SK-N-SH (cell line): ENCODE measurements at places on chromosomes 7 and 10.
A peak's percentile ranks its signal among the peaks of the same experiment; 100 is the strongest.

DNA sequence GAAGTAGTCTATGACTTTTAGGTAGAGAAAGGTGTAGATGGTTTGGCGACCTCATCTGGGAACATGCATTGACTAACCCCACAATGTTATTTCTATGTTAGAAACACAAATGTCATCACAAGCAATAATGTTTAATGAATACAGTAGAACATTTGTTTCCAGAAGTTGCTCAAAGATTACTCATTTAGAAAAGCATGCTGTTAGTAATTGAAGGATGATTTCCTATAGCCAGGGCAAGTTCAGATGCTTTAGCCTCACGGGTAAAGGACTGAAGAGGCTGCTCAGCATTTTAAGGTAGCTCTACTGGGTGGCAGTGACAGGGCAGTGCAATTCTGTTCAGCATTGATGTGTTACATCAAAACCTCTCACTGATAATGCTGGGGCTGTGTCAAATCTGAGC is 199.3 kb upstream of the FZD1 start:
- no peak for DNase-seq

DNA sequence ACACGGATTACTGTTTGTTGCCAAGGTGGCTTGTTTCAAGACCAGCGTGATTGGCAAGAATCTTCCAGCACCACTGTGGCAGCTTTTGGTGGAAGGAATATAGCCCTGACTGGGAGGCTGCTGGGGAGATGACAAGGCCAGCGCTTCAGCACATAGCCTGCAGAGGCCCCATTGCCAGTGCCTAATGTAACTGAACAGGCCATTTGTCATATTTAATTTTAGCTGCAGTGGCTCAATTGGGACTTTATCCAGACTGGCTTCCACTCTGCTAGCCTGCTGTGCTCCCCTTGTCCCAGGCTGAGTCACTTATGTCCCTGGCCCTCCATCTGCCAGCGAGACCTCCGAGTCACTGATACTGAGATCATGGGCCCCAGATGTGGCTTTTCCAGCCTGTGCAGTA is 483.1 kb downstream of the GALNT17 start:
- DNase-seq: no peak

- DNase-seq: no peak
These were observed 47.3 kb downstream of the CDCA7L start for GRCh38 chr7:21898265-21898930.

DNA sequence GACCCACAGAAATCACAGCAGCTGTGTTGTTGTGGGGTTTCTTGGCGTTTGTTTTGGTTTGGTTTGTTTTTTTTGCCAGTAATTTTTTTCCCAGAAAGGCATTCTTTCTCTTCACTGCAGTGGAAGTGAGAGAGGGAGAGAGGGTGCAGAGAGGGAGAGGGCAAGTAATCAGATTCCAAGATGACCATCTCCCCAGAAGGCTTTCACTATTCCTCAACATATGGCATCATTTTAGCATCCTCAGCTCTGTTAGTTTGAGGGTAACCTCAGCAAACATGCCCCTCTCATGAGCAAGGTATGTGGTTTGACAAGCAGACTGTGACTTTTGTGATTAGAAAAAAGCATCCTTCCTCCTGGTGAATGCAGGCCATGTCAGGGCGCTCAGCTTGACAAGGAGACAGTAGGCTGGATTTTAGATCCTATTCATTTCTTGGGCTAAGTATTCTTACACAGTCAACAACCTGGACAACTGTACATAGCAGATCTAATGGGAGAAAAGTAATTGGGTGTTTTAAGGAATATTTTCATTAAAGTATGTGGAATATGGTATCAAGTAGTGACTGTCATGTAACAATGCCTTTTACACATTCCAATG is 86.3 kb upstream of the PIK3CG start:
- DNase-seq: no peak

GRCh38 chr10:32054094-32054493 is 2.1 kb downstream of the KIF5B start:
- DNase-seq: no peak

- DNase-seq: no peak
These were observed 33.4 kb downstream of the CDCA7L start for GRCh38 chr7:21912305-21912704.

- peak; percentile 71 for DNase-seq
These were observed 8.8 kb downstream of the LIMK1 start for GRCh38 chr7:74092321-74092963.

DNA sequence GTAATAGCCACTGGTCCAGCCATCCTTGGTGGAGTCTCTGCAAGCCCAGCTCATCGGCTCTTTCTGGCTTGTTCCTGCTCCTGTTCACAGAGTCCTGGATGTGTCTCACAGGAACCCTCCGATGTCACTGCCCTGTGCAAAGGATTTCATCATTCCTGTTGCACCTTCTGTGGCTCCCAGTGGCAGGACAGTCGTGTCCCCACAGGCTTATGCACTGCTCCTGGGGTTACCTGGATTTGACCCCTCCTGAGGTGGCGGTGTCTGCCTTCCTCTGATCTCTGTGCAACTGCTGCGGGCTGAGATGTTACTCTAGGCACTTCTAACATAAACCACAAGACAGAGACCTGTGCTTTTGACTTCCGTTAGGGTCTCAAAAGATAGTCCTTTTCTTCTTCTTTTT is 30.6 kb downstream of the APBB1IP start:
- no peak for DNase-seq

DNA sequence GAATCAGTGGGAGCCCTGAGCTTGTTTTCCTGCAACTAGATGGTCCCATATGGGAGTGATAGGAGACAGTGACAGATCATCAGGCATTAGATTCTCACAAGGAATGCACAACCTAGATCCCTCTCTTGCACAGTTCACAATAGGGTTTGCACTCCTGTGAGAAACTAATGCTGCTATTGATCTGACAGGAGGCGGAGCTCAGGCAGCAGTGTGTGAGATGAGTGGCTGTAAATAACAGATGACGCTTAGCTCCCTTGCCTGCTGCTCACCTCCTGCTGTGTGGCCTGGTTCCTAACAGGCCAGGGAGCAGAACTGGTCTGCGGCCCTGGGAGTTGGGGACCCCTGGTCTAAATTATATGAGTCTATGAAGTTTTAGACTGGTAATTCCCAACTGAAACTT is 3.9 kb downstream of the MIOS start:
- no peak for DNase-seq

DNA sequence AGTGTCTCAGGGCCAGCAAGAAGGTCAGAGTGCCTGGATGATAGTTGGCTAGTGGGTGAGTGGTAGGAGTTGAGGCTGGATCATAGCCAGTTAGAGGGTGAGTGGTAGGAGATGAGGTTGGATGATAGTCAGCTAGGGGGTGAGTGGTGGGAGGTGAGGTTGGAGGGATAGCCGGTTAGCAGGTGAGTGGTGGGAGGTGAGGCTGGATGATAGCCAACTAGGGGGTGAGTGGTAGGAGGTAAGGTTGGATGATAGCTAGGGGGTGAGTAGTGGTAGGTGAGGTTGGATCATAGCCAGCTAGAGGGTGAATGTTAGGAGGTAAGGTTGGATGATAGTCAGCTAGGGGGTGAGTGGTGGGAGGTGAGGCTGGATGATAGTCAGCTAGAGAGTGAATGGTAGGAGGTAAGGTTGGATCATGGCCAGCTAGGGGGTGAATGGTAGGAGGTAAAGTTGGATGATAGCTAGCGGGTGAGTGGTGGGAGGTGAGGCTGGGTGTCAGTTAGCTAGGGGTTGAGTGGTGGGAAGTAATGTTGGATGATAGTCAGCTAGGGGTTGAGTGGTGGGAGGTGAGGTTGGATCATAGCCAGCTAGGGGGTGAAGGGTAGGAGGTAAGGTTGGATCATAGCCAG is 226.6 kb downstream of the SDK1 start:
- DNase-seq: no peak

DNA sequence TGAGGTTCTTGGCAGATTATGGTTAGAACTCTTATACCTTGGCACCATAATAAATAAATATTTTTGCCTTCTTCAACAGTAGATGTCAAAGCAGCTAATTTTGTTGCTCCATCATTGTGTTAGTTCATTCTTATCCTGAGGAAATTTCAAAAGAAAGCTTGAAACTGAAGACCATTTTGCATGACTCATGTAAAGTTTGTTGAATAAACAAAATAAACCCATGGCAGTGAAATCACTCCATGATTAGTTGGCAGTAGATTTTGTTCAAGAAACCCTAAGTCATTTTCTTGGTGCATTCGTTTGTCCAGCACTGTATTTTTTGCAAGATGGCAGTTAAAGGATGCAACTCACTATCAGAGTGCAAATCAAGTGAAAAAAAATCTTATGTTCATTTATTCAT is 91.6 kb downstream of the HECW1 start:
- no peak for DNase-seq

DNA sequence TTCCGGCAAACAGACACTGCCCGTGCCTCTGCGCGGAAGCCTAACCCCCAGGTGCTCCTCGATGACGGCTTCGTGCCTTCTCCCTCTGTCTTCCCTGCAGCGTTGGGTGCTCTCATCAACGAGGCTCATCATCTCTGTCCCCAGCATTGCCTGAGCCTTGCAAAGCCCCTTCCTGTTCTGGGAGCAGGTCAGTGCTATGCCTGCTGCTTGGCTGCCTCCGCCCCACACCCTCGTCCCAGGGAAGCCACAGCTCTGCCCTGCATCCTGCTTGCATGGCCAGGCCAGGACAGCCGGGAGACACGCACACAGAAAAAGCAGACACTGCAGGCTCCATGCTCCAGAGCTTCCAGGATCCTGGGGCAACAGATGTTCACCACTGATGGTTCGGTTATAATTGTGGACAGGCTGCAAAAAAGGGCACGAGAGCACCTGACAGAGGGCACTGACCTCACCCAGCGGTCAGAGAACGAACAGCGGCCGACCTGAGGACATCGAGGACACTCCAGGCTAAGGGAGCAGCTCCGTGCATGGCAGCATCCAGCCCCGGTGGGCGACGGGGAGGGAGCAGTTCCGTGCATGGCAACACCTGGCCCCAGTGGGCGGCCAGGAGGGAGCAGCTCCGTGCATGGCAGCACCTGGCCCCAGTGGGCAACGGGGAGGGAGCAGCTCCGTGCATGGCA is 265.5 kb downstream of the PTPRN2 start:
- DNase-seq: no peak

DNA sequence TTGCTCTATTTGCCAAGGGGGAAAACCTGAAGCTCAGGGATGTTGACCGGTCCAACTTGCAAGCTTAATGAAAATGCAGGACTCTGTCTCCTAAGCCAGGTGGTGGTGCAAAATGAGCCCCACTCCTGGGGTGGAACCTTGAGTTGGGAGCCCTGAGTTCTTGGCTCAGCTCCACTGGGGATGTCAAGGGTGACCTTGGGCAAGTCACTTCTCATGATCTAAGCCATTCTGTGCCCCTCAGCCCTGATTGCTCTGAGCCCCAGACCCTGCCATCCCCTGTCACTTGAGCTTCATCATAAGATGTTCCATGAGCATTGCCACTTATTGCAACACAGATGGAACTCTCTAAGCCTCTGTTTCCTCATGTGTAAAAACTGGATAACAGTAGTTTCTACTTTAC is 33.9 kb downstream of the MYL10 start:
- DNase-seq: peak; percentile 8

DNA sequence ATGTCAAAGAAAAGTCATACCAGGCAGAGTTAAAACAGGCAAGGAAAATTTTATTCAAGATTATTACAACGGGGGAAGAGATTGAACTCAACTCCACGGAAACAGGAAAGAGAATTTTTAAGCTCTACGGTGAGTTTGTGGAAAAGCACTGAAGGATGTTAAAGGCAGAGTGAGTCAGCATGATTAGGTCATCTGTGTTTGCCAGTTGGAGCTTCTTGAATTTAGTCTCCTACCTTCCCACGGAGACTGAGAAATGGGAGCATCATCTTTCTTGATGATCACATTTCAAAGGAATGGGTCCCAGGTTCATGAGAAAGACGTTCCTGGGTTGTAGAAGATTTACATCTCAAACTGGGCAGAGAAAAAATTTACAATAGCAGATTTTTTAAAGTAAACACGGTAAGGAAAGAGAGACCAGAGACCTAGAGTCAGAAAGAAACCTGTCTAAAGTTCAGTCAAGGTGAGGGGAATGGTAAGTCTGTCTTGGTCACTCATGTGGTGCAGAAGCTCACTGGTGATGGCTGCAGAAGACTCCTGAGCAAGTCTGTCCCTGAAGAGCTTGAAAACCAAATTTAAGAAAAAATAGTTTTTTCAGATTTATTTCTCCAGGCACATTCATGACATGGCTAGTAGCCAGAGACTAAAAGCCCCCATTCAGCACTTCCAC is 516.9 kb upstream of the LRRN3 start:
- no peak for DNase-seq

GRCh38 chr10:7432884-7433726 is 22.3 kb upstream of the SFMBT2 start:
- DNase-seq: no peak
